ENCODE measurements at places on chromosomes 1 and 21.

DNA sequence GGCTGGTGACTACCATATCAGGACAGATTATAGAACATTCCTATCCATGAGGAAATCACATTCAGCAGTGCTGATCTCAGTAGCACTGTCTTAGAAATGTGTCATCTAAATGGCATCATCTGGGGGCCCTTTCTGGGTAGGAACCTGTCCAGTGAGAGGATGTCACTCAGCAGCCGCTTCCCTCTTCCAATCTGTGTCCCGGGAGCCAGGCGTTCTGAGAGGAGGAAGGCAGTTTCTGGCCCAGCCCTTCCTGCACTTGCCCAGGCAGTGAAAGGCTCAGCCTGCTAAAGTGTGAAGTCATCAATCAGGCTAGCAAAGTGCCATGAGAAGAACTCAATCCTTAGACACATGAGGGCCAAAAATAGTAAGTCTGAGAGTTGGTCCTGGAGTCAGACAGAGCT is 25.6 kb downstream of the RAB4A start:
- DNase-seq, result no peak

GRCh38 chr1:112849425-112850033 is 106.5 kb downstream of the SLC16A1 start:
- DNase-seq, result peak; percentile 47

DNA sequence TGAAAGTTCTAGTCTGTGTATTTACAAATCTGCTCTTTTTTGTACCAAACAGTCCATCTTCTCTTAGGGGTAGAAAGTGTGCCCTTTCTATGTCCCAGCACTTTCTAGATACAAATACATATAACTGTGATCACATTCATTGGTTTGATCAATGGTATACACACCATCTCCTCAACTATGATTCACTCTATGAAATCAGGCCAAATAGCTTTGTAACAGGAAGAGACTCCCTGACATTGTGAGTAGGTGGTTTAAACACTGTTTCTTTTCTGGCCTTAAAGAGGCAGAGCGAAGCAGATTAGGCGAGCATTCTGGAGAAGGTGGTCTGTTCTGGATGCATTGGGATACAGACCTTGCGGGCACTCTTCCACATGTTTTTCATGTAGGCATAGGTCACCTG is 39.3 kb upstream of the EXOSC10 start:
- DNase-seq, result no peak

DNA sequence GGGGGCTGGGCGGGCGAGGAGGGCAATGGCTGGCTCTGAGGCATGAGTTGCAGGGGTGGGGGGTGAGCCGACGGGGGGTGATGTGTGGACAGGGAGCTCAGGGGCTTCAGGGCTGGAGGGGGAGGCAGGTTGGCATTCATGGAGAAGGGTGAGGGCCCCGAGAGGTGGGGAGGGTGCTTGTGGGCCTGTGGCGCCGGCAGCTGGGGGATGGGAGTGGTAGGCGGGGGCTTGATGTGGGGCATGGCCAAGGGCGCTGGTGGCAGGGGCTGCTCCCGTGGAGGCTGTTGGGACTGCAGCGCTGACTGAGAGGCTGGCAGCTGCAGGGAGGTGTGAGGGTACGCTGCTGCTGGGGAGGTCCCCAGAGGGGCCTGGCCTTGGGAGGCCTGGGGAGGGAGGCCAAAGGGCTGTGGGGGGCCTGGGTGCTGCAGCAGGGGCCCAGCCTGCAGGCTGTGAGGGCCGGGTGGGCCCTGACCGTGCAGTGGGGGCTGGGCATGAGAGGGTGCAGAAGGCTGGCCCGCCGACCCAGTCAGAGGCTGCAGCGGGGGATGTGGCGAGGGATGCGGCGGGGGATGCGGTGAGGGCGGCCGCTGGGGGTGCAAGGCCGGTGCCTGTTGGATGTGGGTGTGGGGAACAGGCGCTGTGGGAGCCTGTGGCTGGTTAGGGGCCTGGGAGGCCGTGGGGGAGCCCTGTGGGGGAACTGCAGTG is 42.7 kb downstream of the SLC45A1 start:
- DNase-seq, result no peak

- DNase-seq, result no peak
Measured at GRCh38 chr1:234558330-234558836, 51.6 kb downstream of the IRF2BP2 start.

GRCh38 chr1:5365751-5366150 is 626.5 kb downstream of the NPHP4 start:
- no peak for DNase-seq

DNA sequence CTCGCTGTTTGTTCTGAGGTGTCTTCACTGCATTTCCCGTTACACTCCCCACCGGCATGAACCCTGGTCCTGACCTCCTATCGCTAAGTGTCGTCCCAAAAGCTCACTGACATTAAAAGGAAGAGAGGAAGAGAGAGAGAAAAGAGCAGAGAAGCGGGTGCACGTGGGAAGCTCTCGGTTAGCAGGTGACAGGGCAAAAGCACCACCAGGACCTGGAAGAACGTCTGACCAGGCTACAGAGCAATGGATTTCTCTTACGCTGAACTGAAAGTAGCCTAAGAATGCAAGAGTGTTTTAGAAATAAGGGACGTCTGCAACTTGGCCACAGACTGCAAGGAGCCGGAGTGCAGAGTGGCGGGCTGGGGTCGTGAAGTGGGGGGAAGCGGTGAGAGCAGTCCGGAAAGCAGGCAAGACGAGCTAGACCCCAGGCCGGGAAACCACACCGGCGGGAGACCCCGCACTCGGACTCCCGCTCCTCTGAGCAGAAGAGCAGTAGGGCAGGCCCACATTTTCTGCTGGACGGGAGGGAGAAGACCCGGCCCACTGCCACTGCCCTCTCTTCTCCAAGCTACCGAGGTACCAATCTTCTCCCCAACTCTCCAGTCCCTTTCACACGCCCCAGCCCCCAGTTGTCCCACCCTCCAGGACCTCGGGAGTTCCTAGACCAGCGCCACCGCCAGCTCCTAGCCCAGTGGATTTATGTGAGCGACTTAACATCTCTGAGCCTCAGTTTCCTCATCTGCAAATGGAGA is 8.3 kb upstream of the MPZL1 start:
- no peak for DNase-seq

DNA sequence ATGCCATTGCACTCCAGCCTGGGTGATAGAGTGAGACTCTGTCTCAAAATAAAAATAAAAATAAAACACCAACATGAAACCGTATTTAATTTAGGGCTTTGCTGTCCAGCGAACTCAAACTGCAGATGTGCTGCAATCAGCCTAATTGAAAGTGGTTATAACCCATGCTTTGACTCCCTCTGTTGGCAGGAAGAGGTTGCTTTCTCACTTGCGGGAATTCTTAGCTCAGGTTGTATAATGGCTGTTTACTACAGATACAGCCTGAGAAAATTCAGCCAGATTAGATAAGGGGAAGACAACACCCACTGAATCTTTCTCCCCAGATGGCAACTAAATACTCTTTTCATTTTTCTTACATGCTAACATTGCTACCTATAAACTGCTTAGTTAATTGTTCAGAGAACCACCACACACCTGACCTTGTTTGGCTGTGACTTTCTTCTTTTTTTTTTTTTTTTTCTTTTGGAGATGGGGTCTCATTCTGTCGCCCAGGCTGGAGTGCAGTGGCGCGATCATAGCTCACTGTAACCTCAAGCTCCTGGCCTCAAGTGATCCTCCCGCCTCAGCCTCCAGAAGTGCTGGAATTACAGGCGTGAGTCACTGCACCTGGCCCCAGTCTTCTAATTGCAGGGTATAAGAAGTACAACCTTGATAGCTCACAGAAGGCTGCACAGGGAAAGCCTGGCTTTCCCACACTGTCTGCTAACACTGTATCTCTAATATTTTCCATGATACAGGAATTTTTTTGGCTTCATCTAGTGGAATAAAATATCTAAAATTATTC is 34.6 kb downstream of the DNTTIP2 start:
- peak; percentile 4 for DNase-seq

GRCh38 chr1:154431586-154432373 is 26.6 kb downstream of the IL6R start:
- DNase-seq, result no peak
